ENCODE measurements at places on chromosomes 1 and 21.

GRCh38 chr1:230785636-230786384 lies 38.6 kb downstream of the CAPN9 start:
- DNase-seq: no peak

GRCh38 chr1:29254346-29254745 lies 18.0 kb downstream of the PTPRU start:
- DNase-seq: peak; percentile 61

- DNase-seq: peak; percentile 54
Measured at GRCh38 chr1:67787746-67788145, 45.5 kb downstream of the GNG12 start.

- peak; percentile 38 for DNase-seq
Measured at GRCh38 chr1:150484861-150485260, 2.4 kb upstream of the TARS2 start.

GRCh38 chr1:227170361-227171166 lies 147.7 kb downstream of the CDC42BPA start:
- DNase-seq: peak; percentile 7

GRCh38 chr1:226064816-226065248 lies 2.3 kb downstream of the H3-3A start:
- DNase-seq: peak; percentile 64

- no peak for DNase-seq
Measured at GRCh38 chr1:204382714-204383083, 23.0 kb upstream of the PLEKHA6 start.

DNA sequence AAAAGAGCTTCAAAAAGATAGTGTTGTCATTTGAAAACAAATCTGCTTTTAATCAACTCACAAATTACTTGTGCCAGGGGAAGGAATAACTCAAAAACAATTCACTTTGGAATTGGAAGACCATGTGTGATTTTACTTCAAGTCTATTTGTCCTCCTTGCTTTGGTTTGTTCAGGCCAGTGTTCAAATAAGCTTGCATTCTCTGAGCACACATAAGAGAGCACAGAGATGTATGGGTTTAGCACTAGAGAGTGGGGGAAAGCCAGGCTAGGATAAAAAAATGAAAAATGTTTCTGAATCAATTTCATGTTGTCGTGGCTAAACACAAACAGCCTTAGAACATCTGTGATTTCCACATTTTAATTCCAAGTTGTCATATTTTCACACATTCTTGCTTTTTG lies 325.7 kb upstream of the LYPLAL1 start:
- DNase-seq: no peak

DNA sequence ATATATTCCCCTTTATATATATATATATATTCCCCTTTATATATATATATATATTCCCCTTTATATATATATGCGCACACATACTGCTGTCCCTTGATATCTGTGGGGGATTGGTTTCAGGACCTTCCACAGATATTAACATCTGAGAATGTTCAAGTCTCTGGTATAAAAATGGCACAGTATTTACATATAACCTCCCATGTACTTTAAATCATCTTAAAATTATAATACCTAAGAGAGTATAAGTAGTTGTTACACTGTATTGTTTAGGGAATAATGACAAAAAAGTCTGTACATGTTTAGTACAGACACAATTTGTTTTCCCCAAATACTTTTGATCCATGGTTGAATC lies 45.8 kb downstream of the NR5A2 start:
- no peak for DNase-seq

GRCh38 chr21:29368906-29369305 lies 70.2 kb downstream of the BACH1 start:
- no peak for DNase-seq

DNA sequence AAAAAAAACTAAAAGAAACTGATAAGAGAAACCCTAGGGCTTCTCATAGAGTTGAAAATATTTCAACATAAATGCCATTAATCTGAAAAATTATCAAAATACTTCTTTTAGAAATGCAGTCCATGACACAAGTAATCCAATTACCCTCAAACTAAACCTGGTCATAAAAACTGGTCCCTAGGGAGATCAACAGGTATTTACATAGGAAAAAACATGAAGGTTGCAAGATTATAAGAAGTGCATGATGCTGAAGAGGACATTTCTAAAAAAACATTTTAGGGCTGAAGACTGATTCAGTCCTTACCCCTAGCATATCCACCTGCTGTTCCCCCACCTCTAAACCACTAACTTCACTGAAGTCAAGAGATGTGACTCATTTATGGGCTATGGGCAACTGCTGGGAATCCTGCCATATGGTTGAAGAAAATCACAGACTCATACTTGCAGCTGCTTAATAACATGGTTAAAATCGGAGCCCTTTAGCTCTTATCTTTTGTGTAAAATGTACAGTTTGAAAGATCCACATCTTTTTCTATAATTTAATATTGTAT lies 131.0 kb upstream of the RUNX1 start:
- peak; percentile 81 for DNase-seq

GRCh38 chr1:60872426-60873054 lies 209.8 kb upstream of the NFIA start:
- DNase-seq: peak; percentile 13

DNA sequence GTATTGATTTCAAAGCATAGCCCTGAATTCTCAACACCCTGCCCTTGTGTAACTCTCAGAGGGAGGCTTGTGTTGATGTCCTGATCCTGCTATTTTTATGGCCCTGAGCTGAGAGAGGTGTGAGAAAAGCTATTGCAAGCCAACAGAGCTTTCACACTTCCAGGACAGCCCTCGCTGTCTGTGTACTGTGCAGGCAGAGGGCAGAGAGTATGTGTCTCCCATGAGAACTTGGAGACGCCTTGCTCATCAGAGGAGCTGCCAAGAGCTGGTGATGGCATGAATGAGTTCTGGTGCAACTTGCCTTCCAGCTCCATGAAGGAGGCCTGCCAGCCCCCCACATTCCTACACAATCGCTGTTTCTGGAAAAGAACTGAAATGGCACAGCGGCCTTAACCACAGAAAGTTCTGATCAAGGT lies 144.1 kb upstream of the AJAP1 start:
- DNase-seq: no peak

DNA sequence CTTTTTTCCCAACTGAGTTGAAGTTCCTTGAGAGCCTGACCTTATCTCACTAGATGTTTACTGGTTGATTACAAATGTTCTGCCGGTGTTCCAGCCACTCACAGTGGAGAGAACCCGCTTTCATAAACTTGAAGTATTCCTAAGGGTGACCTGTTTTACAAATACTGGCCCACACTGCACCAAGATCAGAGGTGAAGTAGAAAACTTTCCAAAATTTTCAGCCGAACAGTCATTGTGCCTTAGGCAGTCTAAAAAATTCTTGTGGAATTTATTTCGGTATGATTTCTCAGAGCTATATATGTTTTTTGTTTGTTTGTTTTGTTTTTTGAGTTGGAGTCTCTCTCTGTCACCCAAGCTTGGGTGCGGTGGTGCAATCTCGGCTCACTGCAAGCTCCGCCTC lies 44.9 kb upstream of the GUCA2B start:
- DNase-seq: no peak

GRCh38 chr1:3101124-3101939 lies 32.3 kb downstream of the PRDM16 start:
- DNase-seq: no peak

- no peak for DNase-seq
Measured at GRCh38 chr1:220787069-220787619, 431 bp downstream of the MTARC1 start.

GRCh38 chr1:10319750-10320149 lies 79.1 kb upstream of the PGD start:
- no peak for DNase-seq

GRCh38 chr1:22572818-22573217 lies 9.5 kb downstream of the EPHA8 start:
- DNase-seq: no peak

GRCh38 chr21:21232320-21232719 lies 234.1 kb downstream of the NCAM2 start:
- peak; percentile 50 for DNase-seq

DNA sequence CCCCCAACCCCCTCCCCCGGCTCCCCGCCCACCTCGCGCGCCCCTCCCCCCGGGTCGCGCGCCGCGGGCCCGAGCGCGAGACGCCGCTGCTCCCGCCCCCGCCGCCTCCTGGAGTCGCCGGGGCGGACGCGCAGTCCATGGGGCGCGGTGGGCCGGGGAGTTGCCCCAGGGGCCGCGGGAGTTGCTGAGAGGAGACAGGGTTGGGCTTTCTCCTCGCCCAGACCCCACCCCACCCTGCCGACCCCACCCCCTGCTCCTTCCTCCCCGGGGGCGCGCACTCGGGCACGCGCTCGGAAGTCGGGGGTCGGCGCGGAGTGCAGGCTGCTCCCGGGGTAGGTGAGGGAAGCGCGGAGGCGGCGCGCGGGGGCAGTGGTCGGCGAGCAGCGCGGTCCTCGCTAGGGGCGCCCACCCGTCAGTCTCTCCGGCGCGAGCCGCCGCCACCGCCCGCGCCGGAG lies at the start of gene LAMC1:
Gene LAMC1, plus strand, starts transcription at position 275 of the 455 bp plus-strand sequence. CDS start 297 bp downstream, outside the sequence.
- peak; percentile 93 for DNase-seq

GRCh38 chr21:38921511-38922251 lies 116.0 kb downstream of the ETS2 start:
- no peak for DNase-seq

GRCh38 chr1:97570691-97571090 lies 350.1 kb downstream of the DPYD start:
- no peak for DNase-seq

- DNase-seq: no peak
Measured at GRCh38 chr1:201404055-201404454, 4.9 kb upstream of the LAD1 start.

- peak; percentile 22 for DNase-seq
Measured at GRCh38 chr1:203860396-203861025, 888 bp upstream of the SNRPE start.

GRCh38 chr1:2471587-2472001 lies 4.5 kb upstream of the PLCH2 start:
- DNase-seq: no peak

GRCh38 chr1:246156847-246157246 lies 350.2 kb downstream of the SMYD3 start:
- no peak for DNase-seq

- no peak for DNase-seq
Measured at GRCh38 chr1:223873044-223873443, 27.3 kb upstream of the TP53BP2 start.

DNA sequence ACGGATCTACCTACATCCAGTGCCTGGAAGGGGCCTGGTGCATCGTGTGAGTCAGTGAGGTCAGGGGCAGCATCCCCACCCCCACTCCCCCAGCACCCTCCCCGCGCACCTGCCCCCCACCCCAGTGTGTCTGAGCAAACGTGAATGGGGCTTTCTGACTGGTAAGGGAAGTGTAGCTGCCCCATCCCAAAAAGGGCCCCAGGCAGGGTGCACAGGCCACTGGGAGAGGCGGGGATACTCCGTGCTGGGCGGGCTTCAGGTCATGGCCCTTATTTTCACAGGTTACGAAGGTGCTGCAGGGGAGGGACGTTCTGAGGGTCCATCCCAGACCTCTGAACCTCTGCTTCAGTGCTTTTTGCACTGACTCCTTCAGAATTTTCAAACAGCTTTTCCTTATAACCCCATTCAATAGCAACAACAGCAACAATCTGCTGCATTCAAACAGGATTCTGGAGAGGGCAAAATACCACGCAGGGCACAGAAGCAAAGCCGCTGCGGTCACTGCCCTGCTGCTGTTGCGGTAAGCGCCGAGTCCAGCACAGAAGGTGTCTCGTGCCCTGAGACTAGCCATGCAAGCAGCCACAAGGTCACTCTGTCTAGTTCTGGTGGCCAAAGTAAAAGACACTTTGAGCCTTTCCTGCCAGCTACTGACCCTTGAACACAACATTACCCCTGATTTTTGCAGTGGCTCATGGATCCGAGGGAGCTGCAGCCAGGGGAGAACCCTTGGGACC lies 10.3 kb downstream of the TTC34 start:
- DNase-seq: no peak

- DNase-seq: no peak
Measured at GRCh38 chr1:156760092-156760795, 7.1 kb upstream of the PRCC start.

- DNase-seq: no peak
Measured at GRCh38 chr1:2943686-2944260, 77.5 kb upstream of the ACTRT2 start.

GRCh38 chr1:181369416-181369815 lies 113.9 kb upstream of the CACNA1E start:
- no peak for DNase-seq

- DNase-seq: no peak
Measured at GRCh38 chr1:206435445-206435844, 34.8 kb upstream of the IKBKE start.

DNA sequence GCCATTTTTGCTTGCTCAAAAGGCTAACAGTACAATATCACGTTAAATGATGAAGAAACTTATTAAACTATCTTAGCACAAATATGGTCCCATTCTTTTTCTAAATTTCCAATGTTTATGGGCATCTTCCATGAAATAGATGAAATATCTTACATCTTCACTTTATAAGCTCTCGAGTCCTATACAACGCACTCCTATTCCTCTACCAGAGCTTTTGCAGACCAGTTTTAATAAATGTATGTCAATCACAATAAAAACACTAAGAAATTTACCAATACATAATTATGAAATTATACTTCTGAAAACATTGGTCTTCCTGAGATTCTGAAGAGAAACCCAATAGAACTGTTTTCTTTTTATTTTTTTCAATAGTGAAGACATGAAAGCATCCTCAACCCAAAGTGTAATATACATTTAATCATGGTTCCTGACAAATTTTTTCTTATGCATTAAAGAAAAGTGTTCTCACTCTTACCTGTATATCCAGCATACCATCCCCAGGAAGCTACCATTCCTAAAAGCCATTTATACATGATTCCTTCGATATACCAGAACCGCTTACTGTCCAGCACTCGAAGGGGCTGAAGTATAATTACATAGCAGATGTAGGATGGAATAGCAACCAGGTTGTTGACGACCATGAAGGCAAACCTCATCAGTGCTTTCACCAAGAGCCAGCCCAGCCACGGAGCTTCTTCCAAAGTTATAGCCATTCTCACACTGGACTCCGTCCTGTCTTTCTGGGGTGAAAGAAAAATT lies 1.8 kb downstream of the LPGAT1 start:
- no peak for DNase-seq

DNA sequence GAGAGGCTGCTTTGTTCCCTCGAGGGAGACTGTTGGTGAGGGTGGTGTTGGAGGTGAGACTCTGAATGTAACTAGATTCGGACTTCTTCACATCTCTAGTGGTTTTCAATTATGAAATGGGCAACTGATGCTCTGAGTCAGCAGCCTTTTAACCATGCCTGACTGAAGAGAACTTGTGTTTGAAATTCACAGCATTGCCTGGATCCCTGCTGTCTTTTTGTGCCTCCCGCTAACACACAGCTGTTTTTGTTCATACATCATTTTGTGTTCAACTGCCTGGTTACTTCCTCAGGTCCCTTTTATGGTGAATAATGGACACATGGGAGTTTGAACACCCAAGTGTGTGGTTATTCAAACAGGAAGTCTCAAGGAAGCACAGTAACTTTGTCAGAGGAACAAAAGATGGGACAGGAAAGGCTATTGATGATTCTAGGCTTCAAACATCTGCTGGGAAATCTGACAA lies 16.8 kb downstream of the LAMC1 start:
- DNase-seq: peak; percentile 98

- DNase-seq: peak; percentile 34
Measured at GRCh38 chr1:10755970-10756521, 40.4 kb downstream of the CASZ1 start.

Data from fibroblast of skin of back (primary cell).